Iris pigment epithelial cell (primary cell): ENCODE measurements at places on chromosomes 7 and 10.

GRCh38 chr10:14414901-14415300 is 84.2 kb upstream of the FRMD4A start:
- peak; percentile 35 for DNase-seq

- DNase-seq, result peak; percentile 83
Measured at GRCh38 chr10:118584181-118584954, 11.1 kb downstream of the PRLHR start.

GRCh38 chr10:25487266-25487665 is 312.5 kb downstream of the GPR158 start:
- no peak for DNase-seq

DNA sequence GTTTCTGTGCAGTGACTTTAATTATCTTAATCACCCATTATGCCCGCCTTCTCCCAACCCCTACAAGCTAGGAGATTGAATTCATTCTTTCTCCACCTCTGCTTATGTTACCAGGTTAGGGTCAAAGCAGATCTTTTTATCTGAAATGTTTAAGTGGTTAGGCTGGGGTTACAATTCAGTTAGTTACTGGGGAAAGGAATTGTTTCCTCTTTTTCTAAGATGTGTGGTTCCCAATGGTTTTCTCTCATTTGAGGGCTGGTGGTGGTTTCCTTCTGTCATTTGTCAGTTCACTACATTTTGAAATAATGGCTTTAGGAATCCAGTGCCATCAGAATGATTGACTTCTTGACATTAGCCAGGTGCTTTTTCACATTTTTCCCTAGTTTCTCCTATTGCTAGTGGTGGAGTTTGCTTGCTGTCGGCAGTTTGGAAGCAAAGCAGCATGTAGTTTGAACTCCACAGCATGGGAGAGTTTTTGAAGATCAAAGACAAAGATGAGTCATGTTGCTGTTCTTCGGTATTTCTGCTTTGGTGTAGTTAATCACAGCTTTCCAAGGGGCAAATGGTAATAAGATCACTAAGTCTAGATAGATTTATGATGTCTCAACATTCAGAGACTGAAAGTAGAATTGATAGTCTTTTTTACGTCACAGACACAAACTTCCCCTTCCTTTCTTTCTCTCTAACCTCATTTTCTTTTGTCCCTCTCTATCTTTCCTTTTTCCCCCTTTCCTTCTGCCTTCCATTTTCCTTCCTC is 168.2 kb downstream of the SND1 start:
- DNase-seq, result peak; percentile 90

GRCh38 chr7:1514995-1515401 is 10.8 kb upstream of the INTS1 start:
- no peak for DNase-seq

GRCh38 chr10:133196936-133197758 is 32.9 kb upstream of the UTF1 start:
- DNase-seq, result no peak

DNA sequence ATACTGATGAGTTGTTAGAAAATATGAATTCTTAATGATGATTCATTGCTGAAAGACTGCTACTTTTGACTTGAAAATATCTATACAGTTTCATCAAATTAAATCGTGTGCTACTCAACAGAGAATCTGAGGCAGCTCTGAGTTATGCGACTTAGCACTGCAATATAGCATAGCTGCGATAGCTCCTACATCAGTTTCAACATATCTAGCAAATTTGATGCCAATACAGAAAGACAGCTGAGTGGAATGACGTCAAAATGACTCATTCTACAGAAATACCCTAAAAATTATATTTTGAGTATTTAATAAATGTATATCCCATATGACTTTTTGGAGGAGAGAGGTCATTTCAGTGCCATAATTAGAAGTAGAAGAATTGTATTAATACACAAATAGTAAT is 1.1 kb upstream of the TARP start:
- DNase-seq, result peak; percentile 22

DNA sequence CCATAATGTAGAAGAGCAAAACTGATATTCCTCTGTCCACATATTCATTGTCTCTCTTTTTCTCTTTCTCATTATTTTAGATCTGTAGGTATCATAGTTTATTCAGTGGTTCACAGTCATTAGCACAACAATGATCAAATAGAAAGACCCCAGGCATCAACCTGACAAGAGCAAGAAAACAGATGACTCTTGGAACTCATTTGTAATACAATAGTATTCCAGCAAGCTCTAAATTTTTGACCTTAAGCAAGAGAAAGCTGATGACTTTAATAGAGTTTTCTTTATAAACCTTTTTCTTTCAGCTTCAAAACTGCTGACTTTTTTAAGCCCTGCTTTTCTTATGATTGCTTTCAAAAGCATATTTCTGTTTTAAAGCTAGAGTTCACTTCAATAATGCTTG is 507.5 kb upstream of the SORCS1 start:
- DNase-seq, result no peak

DNA sequence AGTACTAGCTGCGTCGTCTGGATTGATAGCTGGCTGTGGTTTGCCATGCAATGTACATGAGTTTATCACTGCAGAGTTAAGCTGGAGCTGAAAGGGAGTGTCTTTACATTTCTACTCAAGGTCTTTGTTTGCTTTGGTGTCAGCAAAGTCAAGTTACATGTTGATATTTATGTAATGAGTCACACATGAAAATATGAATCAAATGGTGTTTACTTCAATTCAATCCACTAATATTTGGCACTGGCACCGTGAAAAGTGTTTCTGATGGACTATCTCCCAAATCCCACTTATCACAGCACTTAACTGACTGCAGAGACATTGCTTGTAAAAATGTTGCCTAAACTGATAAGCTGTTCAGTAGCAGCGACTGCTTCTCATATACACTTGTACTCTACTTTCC is 395.9 kb downstream of the TFEC start:
- DNase-seq, result peak; percentile 17

DNA sequence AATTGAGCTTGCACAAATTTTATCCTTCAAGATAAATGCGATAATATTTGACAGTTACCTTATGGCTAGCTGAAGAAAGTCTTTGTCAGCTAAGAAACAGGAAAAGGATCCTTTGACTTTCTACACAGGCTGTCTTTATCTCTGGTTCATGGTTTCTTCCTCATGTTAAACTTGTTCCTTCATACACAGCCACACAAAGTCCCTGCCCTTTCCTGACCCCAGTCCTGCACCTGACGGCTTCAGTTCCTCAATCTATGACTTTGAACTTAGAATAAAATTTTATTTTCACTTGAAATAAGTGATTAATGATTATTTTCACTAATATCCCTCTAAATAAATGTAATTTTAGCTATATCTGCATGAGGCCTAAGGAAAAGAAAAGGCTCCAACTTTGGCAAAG is 77.8 kb upstream of the PRSS1 start:
- DNase-seq, result no peak
